Common myeloid progenitor, CD34-positive (primary cell): ENCODE measurements at places on chromosomes 2 and 18.
A peak's percentile ranks its signal among the peaks of the same experiment; 100 is the strongest.

DNA sequence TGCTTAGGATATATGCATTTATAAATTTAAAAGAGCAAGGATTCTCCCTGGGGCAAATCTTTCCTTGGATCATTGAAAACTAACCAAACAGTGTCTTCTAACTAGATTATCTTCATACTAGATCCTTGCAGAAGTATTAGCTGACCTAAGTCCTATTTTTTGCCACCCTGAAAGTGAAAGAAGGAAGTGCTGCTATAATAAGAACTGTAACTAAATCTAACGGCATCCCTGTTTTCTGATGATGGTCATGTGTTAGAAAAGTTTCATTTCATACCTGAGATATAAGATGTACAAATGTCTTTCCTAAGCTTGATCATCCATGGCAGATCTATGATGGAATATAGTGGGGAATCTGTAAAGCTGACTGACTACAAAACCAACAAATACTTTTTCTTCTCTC, 102.7 kb downstream of the MAP2 start:
- DNase-seq: peak; percentile 67

GRCh38 chr2:82478641-82479040, 1980.4 kb downstream of the SUCLG1 start:
- no peak for DNase-seq

DNA sequence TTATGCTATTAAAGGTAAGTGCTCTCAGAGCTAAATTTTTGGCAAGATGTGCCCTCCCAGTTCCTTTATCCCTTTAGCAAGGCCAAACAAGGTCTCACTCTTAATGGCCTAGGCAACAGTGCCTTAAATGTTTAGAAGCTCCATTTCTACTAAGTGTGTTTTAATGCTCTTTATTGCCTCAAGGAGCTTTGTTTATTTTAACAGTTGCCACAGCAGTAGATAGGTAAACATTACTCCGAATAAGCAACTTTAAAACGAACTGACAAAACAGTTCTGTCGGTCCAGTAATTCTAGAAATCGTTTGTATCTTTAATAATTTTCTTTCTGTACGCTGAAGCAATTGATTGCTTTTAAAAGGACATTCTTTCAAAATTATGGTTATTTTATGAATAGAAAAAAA, 74.5 kb downstream of the PIEZO2 start:
- DNase-seq: no peak

DNA sequence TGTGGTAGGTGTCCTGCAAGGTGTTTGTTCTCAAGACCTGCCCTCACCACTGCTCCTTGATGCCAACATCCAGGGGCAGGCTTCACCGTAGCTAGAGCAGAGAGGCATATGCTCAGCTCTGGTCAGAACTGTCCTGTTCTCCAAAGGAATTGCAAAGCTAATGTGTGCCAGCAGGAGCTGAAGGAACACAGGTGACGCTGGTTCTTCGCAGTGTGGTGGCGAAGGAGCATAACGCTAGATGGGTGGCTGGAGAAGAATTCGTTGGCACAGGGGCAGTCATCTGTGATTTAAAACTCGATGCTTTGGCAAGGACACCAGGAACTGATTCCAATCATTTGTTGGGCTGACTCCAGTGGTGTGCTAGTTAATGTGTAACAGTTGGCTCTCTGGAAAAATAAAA, 11.4 kb upstream of the PER2 start:
- DNase-seq: no peak

DNA sequence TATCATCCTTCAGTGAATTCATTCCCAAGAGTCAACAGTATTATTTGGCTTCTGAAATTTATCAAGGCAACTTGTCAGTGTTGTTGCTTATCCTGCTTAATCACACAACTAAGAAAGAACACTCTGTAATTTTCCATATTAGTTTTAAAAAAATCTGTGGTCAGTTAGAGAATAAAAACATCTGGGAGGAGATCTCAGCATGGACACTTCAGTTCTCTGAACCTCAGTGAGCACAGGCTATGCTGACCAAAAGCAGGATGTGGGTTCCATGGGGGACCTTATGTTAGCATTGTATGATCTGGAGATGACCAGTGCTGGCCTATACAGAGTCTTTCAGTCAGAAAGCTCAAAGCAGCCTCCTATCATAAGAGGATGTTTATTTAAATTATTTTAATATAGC, 79.1 kb upstream of the KLHL14 start:
- no peak for DNase-seq

GRCh38 chr2:147433822-147434221, 411.0 kb upstream of the ACVR2A start:
- no peak for DNase-seq

DNA sequence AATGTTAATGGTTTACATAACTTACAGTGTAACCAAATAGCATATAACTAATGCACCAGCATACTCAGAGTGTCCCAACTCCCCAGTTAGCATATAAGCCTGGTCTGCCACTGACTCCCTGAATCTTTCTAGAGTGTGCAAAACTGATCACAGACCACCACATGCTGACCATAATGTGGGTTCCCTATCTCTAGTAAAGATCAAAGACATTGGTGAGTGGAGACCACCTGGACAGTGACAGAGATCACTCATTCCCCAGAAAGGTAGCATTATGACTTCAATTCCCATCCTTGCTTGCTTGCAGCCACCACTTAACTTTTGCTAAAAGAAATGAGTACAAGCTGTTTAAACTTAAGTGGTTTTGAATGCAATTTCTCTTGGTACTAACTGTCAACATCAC, 39.0 kb downstream of the KANSL1L start:
- no peak for DNase-seq

GRCh38 chr18:10860928-10861327, 288.4 kb downstream of the PIEZO2 start:
- no peak for DNase-seq

GRCh38 chr2:6833300-6833604, 32.5 kb downstream of the CMPK2 start:
- DNase-seq: no peak
